ENCODE measurements at places on chromosomes 13 and 19.

DNA sequence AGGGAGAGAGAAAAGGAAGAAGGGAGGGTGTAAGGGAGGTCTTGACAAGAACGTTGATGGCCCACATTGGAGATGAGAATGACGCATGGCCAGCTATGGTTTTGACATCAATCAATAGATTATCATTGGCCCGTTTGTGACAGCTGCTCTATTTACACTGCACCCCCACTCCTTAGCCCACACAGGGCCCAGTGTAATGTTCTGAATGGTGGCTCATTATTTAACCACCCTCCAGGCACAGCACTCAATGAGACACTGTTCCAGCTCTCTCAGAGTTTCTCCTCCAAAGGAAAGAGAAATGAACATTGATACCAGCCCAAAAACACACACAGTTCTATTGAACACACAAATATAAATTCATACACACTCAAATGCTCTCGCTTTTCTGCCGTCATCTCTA, 173.0 kb upstream of the IPO5 start:
- DNase-seq = no peak

GRCh38 chr13:87129602-87130300, 541.4 kb upstream of the SLITRK5 start:
- DNase-seq = no peak

- no peak for DNase-seq
These were observed 730 bp downstream of the ZNF260 start for GRCh38 chr19:36527341-36527740.

GRCh38 chr13:43132257-43132656, 108.9 kb downstream of the DNAJC15 start:
- no peak for DNase-seq

- no peak for DNase-seq
These were observed 37.7 kb downstream of the MYO9B start for GRCh38 chr19:17113127-17113785.

- DNase-seq = no peak
These were observed 18.1 kb upstream of the HSPH1 start for GRCh38 chr13:31179754-31180153.

GRCh38 chr13:96662036-96662435, 332.2 kb downstream of the OXGR1 start:
- no peak for DNase-seq

DNA sequence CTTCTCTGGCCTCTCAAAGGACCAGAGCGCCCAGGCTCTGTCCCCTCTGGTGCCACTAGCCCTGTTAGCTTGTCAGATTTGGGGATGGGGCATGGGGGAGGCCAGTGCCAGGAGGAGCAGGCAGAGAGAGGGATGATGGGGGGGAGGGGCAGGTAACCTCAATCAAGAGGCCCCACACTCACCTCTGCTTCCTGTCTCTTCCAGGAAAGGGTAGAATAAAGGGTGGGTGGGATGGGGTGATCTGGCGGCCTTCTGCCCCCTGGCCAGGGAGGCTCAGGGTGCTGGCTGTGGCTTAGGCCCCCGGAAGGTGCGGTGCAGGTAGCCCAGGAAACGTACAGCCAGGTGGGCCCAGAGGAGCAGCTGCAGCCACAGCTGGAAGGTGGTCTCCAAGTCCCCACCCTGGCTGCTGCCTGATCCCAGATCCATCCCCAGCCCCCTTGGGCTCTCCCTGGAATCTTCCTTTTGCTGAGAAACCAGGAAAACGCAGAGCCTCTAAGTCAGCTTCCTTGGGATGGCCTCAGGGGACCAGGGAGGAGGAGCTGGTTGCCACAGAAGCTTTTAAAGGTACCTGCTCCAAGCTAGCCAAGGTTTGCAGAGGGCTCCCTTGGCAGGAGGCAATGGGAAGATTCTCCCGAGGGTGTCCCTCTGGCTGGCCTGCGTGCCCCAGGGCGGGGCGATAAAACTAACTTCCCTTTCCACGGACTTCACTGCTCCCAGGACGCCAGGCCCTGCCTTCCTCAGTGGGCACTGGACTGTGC, 5.3 kb downstream of the PRKACA start:
- DNase-seq = no peak

DNA sequence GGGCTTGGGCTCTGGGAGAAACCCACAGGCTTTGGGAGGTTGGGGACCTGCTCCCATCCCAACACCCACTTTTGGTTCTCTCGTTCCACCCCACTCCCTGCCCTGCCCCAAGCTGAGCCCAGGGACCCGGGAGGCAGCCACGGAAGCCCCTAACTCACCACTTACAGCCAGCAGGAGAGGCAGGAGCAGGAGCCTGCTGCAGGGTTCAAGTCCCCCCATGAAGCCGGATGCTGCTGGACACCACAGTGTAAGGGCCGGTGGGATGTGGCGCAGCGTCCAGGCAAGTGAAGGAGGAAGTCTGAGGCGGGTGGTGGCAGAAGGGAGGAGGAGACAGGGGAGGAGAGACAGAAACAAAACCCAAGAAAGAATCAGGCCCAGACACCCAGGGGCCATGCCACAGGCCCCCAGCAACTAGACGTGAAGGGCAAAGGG, at the start of gene TYROBP:
Gene TYROBP, minus strand, starts transcription at position 286 of the 432 bp plus-strand sequence. Its CDS starts 67 bp downstream, at position 219.
- DNase-seq = no peak

- DNase-seq = no peak
These were observed 63.6 kb downstream of the B3GLCT start for GRCh38 chr13:31263346-31263745.

DNA sequence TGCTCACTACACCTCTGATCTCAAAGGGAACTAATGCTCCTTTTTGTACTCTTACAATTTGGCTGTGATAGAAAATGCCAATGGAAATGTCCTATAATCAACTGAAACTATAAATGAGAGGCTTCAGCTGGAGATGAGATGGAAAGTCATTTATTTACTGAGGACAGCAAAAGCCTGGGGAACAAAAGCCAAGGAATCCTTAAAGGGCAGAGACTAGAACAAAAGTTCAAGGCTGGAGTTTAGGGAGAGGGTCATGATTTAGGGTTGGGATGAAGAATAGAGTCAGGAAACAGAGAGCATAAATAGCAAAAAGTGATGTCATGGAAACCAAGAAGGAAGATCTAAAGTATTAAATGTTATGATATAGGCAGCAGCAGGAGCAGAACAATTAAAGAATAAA, 401.1 kb downstream of the FGF14 start:
- no peak for DNase-seq

DNA sequence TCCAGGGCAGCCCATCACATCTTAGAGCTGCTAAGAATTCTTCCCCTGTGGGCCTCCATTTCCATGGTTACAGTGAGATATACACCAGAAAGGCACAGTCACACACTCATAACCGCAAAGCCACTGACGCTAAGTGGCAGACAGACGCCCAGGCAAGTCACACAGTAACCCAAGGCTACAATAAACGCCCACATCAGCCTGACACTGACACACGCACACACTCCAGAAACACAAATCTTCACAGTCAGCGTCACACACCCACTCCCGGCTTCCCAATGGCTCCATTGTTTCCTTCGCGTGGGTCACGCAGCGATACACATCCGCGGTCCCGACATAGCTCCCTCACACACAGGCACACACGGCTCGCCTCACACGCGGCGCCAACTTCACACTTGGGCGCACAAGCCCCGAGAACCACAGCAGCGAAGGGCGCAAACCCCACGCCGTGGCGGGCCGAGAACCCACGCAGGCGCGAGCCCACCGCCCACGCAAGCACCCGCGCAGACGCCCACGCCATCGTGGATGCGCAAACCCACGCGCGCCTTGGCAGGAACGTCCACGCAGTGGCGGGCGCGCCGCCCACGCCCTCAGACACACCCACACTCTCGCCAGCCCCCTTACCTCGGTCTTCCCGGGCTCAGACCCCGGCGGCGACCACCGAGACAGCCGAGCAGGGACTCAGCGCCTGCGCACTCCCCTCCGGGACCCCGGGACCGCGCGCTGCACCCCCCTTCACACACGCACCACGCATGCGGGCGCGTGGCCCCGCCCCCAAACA, at the start of gene ZNF667:
Gene ZNF667, minus strand, starts transcription at position 695 of the 778 bp plus-strand sequence. CDS start 14,975 bp downstream, outside the sequence.
- no peak for DNase-seq

- DNase-seq = no peak
These were observed 167.6 kb downstream of the PTPRS start for GRCh38 chr19:5172859-5173630.

- DNase-seq = no peak
These were observed 45.5 kb upstream of the NPAS1 start for GRCh38 chr19:46974181-46974580.

DNA sequence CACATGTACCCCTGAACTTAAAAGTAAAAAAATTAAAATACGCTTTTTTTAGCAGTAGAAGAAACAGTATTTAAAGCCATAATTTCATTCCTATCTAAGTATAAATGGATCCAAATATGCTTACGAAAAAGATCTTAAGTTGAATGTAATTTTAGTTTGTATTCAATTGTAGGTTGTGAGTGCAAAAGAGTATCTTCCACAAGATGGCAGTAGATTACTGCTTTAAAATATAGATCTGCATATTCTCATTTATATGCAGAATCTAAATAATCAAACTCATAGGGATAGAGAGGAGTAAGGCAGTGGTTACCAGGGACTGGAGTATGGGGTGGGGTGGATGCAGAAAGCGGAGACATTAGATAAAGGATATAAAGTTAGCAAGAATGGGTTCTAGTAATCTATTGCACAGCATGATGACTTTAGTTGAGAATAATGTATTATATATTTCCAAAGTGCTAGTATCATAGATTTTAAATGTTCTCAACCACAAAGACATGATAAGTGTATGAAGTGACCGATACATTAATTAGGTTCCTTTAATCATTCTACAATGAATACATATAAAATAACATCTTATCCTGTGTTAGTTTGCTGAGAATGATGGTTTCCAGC, 14.2 kb downstream of the OR7A17 start:
- DNase-seq = no peak

DNA sequence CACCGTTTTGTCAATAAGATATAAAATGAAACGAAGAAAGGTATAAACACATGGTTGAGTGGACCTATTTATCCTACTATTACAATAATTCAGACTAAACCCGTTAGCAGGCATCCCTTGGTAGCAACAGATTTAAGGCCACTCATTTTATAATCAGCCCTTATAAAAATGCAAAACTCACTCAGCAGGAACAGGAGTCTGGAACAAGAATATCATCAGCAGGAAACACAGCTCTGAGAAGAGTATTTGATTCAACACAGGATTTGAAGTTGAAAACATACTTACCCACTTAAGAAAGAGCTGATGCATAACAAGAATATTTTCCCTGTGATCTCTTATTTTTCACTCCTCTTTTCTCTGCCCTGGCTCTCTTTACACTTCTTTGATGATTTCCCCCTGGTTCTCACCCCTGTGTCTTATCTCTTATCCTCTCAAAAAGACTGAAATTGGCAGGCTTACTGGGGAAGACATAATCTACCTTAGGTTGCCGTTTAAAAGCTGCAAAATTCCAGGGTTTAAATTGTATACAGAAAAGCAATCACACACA, 1722.7 kb downstream of the SLITRK5 start:
- no peak for DNase-seq

- no peak for DNase-seq
These were observed 18.2 kb downstream of the EFNB2 start for GRCh38 chr13:106517109-106517847.

GRCh38 chr13:79090552-79091124, 315.4 kb downstream of the RBM26 start:
- DNase-seq = no peak

GRCh38 chr19:15404097-15404779, 14.6 kb downstream of the AKAP8L start:
- DNase-seq = no peak

DNA sequence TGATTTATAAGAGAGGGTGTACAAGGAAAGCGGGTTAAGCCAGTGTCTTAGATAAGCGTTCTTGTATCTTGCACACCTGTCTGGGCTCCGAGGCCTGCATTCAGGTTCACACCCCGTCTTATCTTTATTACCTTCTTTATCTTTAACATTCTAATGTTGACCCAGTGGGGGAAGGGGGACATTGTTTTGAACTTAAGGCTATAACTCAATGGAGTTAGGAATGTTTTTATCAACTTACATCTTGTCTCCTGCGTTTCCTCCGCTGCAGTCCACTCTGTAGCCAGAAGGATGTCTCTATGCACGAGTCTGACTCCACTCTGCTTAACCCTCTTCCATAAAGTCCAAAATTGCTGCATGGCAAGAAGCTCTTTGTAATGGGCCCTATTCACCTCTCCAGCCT, 71.2 kb downstream of the FGF9 start:
- no peak for DNase-seq

DNA sequence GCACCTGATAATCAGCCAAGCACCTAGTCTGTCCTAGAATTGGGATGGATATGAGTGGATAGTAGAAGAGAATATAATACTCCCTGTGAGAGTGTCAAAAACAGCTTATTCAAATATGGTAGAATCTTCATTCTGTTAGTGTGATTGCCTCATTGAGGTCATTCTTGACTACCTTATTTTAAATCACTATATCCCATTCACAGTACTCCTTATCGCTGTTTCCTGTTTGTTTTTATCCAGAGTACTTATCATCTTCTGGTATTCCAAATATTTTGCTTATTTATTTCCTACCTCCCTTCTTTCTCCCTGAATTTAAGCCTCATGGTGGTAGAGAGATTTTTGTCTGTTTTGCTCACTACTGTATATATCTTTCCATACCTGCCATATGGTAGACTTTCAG, 9.9 kb downstream of the NDFIP2 start:
- no peak for DNase-seq

DNA sequence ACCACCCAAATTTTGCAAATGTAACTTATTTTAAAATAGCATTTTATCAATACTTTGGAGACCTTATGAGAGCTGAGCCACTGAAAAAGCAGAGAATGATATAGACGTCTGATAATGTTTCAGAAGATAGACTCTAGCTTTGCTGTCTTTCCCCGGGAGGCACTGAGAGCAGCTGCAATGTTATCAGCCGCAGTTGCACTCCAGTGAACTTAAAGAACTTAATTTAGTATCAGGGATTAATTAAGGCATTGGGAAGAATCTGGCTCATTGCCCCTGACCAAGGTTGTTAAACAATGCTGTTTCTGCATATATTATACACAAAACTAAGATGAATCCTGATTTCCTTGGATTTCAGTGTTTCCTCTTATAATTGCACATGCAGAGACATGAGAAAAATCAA, 75.7 kb upstream of the SGCG start:
- DNase-seq = no peak

Data from effector CD4-positive, alpha-beta T cell (primary cell).